ENCODE measurements at places on chromosomes 1 and 21.

- no peaks in the 10 kb centered on the region for H3K27me3 ChIP-seq
- H3K27ac ChIP-seq = no peak overlapping the region
- no peak for DNase-seq
- no peaks in the 10 kb centered on the region for H3K36me3 ChIP-seq
Observed at GRCh38 chr21:38793926-38794713, 11.6 kb upstream of the ETS2 start.

- no peaks in the 10 kb centered on the region for H3K36me3 ChIP-seq
- H3K27me3 ChIP-seq = no peaks in the 10 kb centered on the region
- DNase-seq = no peak
- H3K4me3 ChIP-seq = no peak overlapping the region
- H3K27ac ChIP-seq = no peak overlapping the region
Observed at GRCh38 chr21:42641311-42642218, 11.9 kb upstream of the PDE9A start.

GRCh38 chr1:100581096-100581705, 43.3 kb downstream of the GPR88 start:
- no peak overlapping the region for H3K4me3 ChIP-seq
- no peaks in the 10 kb centered on the region for H3K4me1 ChIP-seq
- no peak overlapping the region for H3K27ac ChIP-seq
- no peaks in the 10 kb centered on the region for H3K27me3 ChIP-seq

DNA sequence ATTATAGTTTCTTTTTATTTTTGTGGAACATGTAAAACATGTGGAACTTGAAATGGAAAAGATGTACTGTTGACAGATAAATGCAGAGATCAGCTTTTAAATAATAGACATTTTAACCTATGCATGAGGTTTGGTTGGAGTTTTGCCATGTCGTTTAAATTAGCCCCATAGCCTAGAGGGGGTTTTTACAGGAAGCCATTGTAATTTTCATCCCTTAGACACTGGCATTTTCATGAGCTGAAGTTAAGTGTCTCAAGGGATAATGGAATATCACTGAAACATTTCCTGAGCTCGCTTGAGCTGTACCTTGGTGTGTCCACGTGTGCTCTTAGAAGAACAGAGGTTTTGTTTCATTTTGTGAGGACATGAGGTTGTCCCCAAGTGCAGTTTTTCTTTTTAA, 54.2 kb downstream of the HMCN1 start:
- H3K36me3 ChIP-seq = no peaks in the 10 kb centered on the region
- H3K27me3 ChIP-seq = no peaks in the 10 kb centered on the region
- H3K4me3 ChIP-seq = no peak overlapping the region
- no peak overlapping the region for H3K27ac ChIP-seq
- no peak for DNase-seq
- H3K4me1 ChIP-seq = peaks cover 15% of the 10 kb centered on the region

GRCh38 chr1:230596306-230596705, 46.0 kb upstream of the COG2 start:
- no peaks in the 10 kb centered on the region for H3K27me3 ChIP-seq
- no peaks in the 10 kb centered on the region for H3K36me3 ChIP-seq
- H3K27ac ChIP-seq = no peak overlapping the region
- H3K4me1 ChIP-seq = no peaks in the 10 kb centered on the region

GRCh38 chr1:6137758-6138157, 42.4 kb downstream of the CHD5 start:
- no peaks in the 10 kb centered on the region for H3K36me3 ChIP-seq
- no peak overlapping the region for H3K4me3 ChIP-seq
- no peak for DNase-seq
- no peaks in the 10 kb centered on the region for H3K27me3 ChIP-seq
- H3K4me1 ChIP-seq = no peaks in the 10 kb centered on the region

DNA sequence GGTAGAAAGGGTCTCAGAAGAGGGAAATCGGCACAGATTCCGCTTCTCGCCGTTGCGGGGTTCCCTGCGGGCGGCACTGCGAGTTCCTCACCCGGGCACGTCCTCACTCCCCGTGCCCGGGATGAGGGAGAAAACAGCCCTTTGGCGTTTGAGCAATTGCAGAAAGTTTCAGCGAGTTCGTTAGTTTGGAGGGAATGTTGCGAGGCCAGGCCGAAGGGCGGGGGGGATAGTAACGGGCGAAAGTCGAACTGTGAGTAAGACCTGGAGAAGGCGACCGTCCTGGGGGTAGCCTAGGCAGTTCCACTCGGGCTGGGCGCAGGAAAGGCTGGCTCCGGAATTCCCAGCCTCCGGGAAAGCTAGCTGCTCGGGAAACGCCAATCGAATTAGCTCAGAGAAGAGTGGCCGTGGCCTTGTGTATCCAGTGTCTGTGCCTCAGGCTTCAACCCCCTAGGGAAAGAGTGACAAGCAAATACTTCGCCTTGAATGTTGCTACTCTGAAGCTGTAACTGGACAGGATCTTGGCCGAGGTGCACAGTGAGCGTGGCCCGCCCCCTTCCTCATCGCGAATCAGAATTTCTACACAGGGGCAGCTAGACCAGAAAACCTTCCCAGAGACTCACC, 787 bp downstream of the PTGFR start:
- no peaks in the 10 kb centered on the region for H3K36me3 ChIP-seq
- peaks cover 16% of the 10 kb centered on the region for H3K4me1 ChIP-seq
- DNase-seq = no peak
- peak overlapping the region; percentile 44 for H3K4me3 ChIP-seq

GRCh38 chr1:59025898-59026426, 242.1 kb upstream of the JUN start:
- no peak for DNase-seq
- H3K27ac ChIP-seq = no peak overlapping the region
- H3K27me3 ChIP-seq = no peaks in the 10 kb centered on the region
- no peaks in the 10 kb centered on the region for H3K36me3 ChIP-seq

- no peak overlapping the region for H3K4me3 ChIP-seq
- no peaks in the 10 kb centered on the region for H3K4me1 ChIP-seq
- DNase-seq = no peak
- H3K36me3 ChIP-seq = no peaks in the 10 kb centered on the region
- H3K27ac ChIP-seq = no peak overlapping the region
Observed at GRCh38 chr1:166297993-166298392, 131.2 kb upstream of the FAM78B start.

DNA sequence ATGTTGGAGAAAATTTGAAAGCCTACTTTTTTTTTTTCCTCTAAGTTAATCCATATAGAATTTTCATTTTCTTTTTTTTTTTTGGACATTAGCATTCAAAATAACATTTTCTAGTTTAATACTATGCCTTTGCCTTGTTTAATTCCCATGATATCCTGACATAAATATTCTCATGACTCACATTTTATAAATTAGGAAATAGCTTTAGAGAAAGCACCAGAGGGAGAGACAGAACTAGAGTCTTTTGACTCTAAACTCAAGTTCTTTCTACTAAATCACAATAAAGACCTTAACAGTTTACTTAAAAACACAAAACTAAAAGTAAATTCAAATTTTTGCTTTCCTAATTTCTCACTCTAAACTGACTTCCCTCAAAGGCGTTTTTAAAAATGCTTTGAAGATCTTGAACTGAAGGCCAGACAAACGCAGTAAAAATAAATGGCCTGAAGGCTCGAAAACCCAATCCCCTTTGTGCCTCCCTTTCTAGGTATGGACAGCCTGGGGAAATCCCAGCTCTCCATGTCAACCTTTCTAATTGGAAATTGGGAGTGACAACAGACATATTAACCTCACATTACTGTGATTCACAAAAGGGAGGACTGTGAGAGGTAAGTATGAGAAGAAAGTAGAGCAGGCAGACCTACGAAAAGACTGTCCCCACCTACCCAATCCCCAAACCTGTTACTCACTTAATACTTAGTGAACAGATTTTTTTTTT, 104.6 kb downstream of the ENAH start:
- H3K4me1 ChIP-seq = peaks cover 9% of the 10 kb centered on the region
- H3K36me3 ChIP-seq = no peaks in the 10 kb centered on the region
- H3K27me3 ChIP-seq = no peaks in the 10 kb centered on the region
- no peak for DNase-seq
